Kidney epithelial cell (primary cell): ENCODE measurements at places on chromosomes 13 and 19. TPM values are rescaled to one million over a fixed set of nuclear protein-coding genes. Genes with fewer than 3 reads are reported as not detected.

Gene B3GLCT
- total RNA-seq, result 14.1 and 18.1 TPM in 2 replicates

Gene COG3
- total RNA-seq, result 23.1 and 32.3 TPM in 2 replicates

Gene FSD1
- 11.3 and 13.2 TPM in 2 replicates for total RNA-seq

Gene KIR2DL4
- total RNA-seq, result not detected in 2 replicates

Gene FFAR2
- not detected in 2 replicates for total RNA-seq
